ENCODE measurements at places on chromosomes 1 and 21.
A peak's percentile ranks its signal among the peaks of the same experiment; 100 is the strongest.

DNA sequence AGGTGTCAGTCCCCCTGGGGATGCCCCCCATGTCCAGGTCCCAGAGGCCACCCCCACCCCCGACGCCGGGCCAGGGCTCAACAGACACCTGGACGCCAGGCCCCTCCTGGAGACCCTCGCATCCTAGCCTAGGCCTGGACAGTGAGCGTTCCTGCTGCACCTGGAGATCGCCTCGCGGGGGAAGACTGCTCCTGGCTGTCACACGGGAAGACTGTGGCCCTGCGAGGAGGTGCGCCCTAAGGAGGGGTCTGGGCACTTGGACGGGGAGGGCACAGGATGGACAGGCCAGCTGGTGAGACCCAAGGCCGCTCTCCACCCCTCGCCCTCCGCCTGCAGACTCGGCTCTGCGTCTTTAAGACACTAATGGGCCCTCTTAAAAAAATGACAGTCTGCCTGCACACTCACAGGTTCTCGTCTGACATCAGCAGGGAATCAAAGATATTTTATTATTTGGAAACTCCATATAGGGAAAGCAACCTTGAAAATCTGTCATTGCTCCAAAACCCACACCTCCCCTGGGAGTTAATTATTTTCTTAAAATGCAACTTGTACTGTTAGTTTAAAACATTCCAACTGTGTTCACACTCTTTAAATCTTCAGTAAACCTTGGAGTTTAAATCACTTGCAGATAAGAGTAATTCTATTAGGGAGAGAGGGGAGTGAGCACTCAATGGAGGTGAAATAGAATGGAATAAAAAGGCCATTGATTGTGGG, 45.6 kb upstream of the ACTRT2 start:
- peak; percentile 37 for DNase-seq

DNA sequence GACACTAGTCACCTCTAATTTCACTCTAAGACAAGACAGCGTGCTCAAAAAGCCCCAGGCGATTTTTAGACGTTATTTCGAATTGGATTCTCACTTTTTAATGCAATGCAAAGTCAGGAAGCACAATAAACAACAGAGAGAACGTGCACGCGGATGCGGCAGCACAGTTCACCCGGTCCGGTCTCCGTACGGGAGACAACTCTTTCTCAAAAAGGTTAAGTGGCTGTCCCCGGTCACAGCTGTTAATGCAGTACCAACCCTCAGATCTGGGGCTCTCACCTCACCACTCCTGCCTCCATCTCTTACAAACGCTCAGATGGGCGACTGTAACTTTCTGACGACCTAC, 1.2 kb downstream of the HP1BP3 start:
- no peak for DNase-seq

- no peak for DNase-seq
Measured at GRCh38 chr1:168340781-168341482, 60.3 kb downstream of the TBX19 start.

GRCh38 chr21:31449921-31450535, 106.0 kb upstream of the TIAM1 start:
- DNase-seq, result no peak

GRCh38 chr1:116308276-116308675, 64.8 kb upstream of the ATP1A1 start:
- DNase-seq, result no peak

GRCh38 chr1:154971341-154971998, 923 bp upstream of the SHC1 start:
- DNase-seq, result no peak

DNA sequence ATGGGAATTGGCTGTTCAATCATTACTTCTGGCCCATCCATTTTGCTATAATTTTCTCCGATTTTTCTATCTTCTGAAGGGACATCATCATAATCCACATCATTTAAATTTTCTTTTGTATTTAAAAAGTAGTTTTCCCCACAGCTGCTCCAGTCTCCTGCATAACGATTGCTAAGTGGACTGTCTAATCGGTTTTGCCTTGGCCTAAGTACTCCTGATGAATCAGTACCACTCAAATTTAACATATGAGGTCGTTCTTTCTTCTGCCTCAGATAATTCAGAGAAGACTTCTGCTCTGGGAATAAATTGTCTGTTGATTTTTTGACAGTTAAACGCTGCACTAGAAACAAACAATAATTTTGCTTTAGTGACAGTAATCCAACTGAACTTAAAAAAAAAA, 41.9 kb downstream of the SYDE2 start:
- DNase-seq, result no peak

- no peak for DNase-seq
Measured at GRCh38 chr21:14722841-14723483, 176.8 kb upstream of the SAMSN1 start.

DNA sequence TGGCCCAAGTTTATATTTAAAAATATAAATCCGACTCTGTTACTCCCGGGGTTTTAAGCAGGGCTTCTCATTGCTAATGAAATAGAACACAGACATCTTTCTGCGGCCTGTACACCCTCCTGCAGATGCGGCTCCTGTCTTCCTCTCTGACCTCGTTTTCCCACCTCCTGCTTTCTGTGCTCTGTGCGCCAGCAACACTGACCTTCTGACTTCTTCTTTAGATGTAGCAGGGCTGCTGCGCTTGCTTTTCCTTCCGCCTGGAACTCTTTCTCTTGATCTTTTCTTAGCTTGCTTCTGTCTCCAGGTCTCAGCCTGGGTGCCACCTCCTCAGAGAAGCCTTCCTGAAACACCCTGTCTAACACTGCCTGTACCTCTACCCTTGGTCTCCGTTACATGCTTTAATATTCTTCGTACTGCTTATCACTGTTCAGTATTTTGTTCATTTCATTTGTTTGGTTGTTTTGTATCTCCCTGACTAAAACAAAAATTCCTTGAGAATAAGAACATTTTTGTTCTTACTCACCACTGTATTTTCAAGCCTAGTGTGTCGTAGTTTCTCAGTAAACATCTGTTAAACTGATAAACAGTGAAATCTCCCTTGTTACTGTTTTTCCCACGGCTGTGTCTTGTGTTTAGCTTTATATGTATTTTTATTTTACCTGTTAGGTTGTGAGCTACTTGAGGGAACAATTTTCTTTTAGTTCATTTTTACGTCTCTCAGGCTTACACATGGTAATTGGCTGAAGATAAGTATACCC, 79.0 kb downstream of the ST3GAL3 start:
- no peak for DNase-seq

DNA sequence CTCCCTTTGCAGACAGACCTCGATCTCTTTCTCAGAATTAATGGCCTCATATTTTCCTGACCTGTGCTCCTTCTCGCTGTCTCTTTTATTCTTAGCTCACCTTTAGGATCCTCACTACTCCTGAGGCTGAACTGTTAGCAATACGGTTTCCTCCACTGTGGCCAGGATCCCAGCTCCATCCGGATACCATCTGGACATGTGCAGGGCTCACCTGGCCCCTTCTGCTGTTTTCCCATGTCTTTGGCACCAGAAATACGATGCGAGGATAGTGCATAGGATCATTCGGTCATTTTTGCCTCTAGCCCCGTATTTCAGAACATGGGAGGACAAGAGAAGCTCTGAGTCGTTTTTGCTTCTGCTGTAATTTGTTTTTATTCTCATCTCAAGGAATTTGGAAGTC, 108.5 kb upstream of the KIF26B start:
- no peak for DNase-seq

DNA sequence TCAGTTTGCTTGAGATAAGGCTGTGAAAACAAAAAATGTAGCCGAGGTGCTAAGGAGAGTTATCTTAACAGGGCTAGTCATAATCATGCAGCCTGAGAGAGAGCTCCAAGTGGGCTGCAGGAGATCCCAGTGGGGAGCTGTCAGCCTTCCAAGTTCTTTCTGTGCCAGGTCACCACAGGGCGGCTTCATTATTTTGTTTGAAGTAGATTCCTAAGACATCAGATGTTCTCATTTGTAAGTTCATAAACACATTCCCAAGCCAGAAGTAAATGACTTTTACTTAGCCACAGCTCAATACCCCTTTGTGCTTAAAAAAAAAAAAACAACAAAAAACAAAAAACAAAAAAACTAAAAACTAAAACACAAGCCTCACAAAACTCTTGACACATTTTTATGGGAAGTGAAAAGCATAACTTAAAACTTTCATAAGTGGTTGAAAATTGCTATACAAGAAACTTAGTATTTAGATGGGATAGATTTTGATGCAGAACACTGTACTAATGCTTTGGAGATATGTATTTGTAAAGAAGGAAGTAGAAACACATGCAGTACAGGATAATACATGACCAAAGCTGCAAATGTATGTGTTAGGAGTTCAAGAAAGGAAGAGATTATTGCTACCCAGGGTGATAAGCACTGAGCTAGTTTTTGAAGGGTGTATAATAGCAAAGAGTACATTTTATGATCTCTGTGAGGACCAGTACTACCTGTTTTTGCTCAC, 8.6 kb downstream of the CDC14A start:
- peak; percentile 48 for DNase-seq

DNA sequence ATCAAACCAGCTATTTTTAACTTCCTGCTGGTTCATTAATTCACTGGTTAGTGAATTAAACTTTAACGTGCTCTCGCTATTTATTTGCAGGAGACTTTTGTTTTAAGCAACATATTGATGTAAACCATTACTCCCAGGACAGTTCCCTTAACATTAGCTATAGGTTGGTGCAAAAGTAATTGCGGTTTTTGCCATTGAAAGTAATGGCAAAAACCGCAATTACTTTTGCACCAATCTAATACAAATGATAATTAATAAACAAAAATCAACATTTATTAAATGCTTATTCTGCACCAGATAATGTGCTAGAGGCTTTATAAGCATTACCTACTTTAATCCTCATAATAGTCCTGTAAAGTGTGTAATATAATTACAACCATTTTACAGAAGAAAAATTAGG, 176.5 kb downstream of the NPHP4 start:
- DNase-seq, result no peak

GRCh38 chr1:74857676-74858075, 124.7 kb downstream of the TYW3 start:
- DNase-seq, result no peak

DNA sequence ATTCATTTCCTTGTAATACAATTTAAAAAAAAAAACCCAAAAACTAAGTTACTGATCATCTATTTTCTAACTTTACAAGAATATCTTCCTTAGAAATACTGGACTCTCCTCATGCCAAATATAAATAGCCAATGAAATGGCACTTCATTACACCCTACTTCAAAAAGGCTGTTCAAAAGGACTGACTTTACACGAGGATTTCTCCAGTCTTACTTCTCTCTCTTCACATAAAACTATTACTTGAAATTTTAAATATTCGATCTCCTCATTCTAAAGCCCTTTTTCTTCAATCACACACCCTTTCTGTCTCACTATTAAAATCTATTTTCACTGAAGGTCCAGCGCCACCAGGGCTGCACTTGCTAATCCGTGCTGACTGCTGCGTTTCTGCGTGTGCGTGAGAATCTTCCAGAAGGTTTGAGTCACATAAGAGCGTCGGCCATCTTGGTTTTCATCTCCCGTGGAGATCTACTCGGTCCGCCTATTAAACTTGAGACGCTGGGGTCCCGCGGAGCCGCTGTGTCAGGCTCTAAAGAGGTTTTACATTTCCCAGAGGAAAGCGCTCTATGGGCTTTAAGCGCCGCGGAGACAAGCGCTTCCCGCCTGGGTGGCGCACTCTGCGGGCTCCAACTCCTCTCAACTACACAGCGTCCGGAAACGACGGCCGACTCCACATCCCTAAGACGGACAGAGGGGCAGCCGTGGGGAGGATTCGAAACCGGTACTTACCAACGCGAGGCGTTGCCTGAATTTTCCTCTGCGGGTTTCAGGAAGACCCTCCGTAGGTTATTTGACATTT, 631 bp downstream of the LRIF1 start:
- DNase-seq, result peak; percentile 80

DNA sequence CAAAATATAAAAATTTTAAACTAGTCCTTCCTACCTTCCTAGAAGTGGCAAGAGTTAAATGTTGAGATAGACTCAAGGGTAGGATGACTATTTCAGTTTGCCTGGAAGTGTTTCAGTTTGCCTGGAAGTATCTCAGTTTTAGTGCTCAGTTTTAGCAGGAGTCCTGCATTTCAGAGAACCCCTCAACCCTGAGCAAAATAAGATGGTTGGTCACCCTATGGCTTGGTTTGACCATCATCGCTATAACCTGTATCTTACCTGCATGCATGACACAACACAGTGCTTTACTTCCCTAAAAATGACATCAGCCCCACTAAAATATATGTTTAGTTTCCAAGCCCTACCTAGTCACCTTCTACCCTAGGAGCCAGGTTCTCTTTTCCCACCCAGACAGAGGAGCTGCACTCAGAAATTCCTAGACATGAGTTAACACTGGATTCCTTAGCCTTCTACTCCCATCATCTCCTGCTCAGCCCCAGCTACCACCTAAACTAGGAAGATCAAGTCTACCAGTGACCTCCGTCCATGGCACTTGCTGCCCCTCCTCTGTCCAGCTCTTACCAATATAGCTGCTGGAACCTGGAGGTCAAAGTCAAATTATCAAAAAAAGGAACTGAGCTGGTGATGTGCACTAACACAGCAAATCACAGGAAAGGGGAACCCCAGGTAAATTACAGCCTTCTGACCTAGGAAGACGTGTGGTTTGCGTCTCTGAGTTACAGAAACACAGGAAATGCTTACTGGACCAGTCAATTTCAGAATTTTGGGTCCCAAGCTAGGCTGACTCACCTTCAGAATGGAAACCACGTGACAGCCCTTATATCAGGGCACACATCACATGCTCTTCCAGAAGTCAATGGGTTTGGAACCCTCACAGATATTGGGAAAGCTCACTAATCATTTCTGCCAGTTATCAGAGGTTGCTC, 2.2 kb upstream of the G0S2 start:
- peak; percentile 32 for DNase-seq

DNA sequence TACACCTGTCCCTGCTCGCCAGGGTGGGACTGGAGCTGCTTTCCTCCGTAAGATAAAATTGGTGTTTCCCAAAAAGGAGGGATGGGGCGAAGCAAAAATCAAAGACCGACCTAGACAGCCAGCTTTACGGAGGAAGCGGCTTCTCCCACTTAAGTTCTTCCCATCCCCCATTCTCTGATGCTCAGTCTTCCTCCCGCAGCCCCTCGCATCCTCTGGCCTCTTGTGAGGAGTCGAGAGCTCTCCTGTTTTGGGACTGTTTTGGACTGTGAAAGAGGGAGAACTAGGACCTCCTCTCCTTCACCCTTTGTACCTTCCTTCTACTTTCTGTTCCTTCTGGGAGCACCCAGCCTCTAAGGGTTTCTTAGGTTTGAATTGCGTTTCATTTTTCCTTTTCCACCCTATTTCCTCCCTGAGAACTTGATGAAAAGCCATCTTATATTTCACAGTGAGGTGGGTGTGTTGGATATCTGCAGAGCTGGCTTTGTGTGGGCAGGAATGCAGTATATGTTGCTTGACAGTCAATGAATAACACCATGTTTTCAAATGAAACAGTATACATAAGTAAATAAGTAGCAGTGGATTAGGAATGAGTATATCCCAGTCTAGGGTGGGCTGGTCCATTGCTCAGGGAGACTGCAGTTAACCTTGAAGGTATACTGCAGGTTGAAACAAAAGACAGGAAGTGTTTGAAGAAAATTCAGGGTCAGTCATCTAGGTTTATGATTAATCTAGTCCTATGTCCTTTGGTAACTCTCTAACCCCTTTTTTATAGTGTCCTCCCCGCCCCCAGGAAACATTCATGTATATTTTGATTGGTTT, 848 bp downstream of the CTTNBP2NL start:
- peak; percentile 38 for DNase-seq

GRCh38 chr21:42025376-42026081, 15.4 kb upstream of the ZBTB21 start:
- peak; percentile 78 for DNase-seq
